ENCODE measurements at places on chromosomes 7 and 10.

DNA sequence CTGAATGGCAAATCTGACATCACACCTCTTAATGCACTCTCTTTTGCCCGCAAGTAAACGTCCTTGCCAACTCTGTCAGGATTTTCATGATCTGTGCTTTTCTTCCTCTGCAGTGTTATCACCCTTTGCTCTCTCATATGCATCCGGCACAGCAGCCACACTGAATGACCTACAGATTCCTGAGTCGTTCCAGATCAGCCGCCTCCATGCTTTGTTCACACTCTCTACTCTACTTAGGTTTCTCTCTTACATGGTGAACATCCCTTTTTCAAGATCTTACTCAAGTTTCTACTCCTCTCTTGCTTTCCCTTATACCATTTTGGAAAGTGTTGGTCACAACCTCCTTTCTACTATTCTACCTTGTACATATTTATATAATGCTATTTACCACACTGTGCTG, 127.7 kb upstream of the AOAH start:
- DNase-seq = no peak

DNA sequence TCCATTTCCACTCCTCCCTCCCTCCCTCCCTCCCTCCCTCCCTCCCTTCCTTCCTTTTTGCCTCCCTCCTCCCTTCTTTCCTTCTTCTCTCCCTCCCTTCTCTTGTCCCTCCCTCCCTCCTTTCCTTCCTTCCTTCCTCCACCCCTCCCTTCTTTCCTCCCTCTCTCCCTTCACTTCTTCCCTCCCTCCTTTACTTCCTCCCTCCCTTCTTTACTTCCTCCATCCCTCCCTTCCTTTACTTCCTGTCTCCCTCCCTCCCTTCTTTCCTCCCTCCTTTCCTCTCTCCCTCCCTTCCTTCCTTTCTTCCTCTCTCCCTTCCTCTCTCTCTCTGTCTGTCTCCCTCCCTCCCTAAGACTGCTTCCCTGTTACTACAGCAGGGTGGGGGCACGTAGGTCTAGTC, 598.6 kb upstream of the FOXK1 start:
- DNase-seq = no peak

DNA sequence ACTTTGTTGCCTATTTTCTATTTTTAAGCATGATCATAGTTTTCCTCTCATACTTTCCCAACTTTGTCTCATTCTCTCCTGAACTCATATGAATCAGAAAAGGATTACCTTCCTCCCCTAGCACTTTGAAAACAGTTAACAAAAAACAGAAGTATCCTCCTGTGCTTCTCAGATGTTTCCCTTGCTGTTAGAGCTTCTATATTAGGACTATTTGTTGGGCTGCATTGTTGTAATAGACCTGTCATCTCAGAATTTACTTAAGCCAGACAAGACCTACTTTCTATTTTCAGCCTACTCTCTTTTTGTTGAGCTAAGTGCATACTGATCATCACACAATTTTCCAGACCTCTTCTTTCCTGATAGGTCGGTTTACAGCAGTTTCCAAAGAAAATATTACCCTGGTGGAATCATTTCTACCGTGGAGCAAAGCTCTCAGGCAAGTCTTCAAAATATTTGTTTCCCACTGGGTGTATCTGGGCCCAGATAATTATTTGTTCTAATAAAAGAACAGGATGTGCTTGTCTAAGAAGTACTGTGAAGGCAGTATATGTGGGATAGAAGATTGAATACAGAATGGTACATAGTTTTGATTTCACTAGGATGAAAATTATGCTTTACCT, 411.9 kb upstream of the KLF6 start:
- DNase-seq = no peak

GRCh38 chr7:45582868-45583277, 8.7 kb downstream of the ADCY1 start:
- no peak for DNase-seq

- DNase-seq = peak; percentile 18
These were observed 3.4 kb upstream of the ARHGAP22 start for GRCh38 chr10:48608279-48608681.

DNA sequence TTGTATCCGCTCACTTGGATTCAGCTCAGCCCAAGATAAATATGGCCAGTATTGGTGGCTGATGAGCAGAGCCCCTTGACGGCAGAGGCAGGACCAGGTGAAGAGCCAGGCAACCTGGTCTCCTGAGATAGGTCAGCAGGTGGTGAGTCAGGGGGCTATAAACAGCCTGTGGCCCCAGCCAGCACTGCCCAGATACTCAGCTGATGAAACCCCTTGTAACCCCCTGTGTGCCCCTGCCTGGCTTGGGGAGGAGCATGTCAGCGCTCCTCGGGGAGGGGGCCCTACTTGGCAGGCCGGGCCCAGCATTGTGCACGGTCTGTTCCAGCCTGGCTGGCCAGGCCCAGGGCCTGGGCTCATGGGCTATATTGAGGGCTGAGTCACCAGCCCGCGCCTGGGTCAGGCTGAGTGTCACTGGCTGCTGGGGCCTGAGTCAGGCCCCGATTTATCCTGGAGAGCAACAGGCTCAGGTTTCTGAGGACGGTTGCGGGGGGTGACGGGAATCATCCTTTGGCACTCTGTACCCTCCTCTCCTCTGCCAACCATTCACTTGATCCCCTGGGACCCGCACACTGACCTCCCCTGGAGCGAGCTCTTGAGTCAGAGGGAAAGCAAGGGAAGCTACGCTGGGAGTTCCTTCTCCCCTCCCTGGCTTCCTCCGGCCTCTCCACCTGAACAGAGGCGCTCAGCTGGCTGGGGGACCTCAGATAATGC, 2.8 kb upstream of the FLNC start:
- DNase-seq = peak; percentile 32

GRCh38 chr7:7761974-7762779, 43.8 kb upstream of the RPA3 start:
- DNase-seq = no peak

DNA sequence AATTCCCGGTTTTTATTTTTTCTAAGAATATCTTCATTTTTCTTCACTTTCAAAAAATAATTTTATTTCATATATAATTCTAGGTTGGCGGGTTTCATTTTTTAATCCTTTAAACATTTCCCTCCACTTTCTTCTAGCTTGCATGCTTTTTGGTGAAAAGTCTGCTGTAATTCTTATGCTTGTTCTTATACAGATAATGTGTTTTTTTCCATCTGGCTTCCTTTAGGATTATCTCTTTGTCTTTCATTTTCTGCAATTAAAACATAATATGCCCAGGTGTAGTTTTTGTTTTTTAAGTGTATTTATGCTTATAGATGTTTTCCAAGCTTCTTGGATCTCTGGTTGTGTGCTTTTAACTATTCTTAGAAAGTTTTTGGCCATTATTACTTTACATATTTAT, 341.3 kb upstream of the SEMA3C start:
- DNase-seq = no peak

DNA sequence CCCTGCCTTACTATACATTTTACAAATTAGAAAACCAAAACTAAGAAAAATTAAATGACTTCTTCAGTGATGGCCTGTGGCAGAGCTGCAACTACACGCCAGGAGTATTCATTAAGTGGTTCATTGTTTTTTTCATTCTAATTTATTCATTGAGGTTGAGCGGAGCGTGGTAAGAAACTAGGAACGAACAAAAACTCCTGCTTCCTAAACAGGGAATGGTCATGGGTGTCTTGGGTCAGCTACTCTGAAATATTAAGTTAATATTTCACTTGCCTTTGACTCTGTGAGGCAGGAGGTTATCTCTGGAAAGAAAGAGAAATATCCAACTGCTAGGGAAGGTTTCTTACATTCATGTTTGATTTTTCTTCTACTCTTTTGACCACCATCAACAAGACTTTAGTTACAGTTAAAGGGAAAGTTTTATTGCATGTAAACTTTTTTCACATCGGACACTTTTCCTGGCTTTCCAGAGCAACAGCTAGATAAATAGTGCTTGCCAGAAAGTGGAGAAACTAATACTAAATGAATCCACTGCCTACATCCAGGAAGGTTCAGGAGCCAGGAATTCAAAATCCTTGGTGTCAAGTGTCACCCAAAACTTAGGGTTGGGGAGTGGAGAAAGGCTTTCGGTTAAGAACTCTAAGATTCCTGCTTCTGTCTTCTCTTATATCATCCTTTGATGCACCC, 896 bp upstream of the GNG11 start:
- no peak for DNase-seq

GRCh38 chr7:13822678-13823077, 166.8 kb downstream of the ETV1 start:
- peak; percentile 23 for DNase-seq

DNA sequence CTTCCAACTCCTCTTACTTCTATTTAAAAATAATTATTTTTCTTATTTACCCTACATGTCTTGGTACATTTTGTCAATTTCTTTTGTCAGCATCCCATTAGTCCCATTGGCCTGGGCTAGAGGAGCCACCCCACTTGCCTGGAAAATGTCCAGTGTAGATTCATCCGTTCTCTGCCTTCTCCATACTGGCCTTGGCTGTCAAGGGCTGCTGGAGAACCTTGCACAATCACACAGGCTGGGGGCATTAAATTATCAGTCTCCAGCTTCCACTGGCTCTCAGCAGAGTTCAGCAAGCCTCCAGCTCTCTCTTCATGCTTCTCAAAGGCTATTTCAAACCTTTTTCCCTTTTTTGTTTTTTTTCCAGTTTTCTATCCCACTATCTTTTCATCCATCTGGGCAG, 13.8 kb upstream of the ZCCHC24 start:
- DNase-seq = peak; percentile 70

DNA sequence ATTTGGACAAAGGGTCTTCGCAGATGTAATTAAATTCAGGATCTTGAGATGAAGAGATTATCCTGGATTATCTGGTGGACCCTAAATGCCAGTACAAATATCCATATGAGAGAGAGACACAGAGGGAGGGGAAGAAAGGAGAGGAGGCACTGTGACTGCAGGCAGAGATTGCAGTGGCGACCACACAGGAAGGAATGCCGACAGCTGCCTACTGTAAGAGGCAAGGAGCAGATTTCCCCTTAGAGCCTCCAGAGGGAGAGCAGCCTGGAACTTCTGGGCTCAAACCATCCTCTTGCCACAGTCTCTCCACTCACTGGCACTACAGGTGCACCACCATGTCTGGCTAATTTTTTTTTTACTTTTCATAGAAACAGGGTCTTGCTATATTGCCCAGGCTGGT, 152.3 kb downstream of the SDK1 start:
- no peak for DNase-seq

DNA sequence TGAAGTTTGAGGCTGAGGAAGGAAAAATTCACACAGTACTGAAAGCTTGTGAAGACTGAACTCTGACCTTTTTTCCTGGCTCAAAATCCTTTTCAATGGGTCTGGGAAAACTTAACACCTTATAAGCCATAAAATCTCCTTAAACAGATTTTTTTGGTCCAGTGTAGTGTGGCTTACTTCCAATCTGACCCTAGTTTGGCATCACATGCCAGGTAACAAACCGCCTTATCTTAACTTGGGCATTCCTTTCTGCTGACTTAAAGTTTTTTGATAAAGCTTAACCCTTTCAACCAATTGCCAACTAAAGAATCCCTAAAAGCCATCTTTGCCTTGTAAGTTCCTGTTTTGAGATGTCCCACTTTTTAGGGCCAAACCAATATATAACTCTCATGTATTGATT, 13.2 kb upstream of the ITPRID1 start:
- no peak for DNase-seq

DNA sequence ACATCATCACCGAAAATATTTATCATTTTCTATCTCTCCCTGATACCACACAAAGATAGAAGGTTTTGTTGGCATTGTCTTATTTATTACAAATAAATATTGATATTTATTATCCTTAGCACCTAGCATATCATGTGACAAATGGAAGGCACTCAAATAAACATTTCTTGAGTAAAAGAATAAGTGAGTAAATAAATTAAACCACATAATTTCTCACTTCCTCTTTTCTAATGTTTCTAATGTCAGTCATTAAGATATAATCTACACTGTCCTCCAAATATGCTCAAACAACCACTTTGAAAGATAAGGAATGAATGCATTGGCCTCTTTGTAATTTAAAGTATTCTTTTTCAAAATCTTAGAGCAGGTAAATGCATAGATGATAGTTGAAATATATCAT, 1027.8 kb upstream of the LRRTM3 start:
- DNase-seq = no peak

DNA sequence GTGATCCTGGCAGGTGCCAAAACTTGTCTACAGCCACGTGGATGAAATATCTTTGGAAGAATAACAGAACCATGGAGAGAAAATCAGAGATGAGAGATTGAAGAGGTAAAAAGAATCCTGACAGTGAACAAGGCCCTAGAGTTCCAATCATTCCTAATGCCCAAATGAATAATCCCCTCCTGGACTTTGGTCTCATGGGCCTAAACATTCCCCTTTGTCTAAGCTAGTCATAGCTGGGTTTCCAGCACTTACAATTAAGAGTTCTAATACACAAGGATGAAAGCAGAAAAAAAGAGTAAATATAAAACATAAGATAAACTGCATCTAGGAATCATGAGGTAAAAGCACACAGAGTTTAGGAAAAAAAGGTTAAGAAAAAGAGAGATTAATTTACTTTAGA, 40.2 kb downstream of the ARHGAP12 start:
- no peak for DNase-seq

- no peak for DNase-seq
These were observed 37.6 kb downstream of the MCU start for GRCh38 chr10:72729528-72729927.
